ENCODE measurements at places on chromosomes 7 and 10.

DNA sequence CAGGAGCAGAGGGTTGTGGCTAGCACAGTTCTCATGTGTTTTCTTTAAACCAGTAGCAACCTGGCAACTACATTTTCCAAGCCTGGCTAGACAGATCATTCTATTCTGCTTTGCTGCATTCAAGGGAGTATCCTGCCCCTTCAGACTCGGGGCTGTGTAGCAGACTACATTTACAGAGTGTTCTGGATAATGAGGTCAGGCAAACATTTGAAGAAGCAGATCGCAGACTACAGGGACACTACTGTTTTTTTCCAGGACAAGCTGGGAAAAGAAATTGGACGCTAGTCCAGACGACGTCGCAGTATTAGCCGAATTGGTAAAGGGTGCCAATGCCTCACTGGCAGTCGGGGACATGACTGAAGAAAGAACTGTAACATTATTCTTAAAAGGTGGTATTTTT, 61.0 kb upstream of the PAPSS2 start:
- DNase-seq = no peak

DNA sequence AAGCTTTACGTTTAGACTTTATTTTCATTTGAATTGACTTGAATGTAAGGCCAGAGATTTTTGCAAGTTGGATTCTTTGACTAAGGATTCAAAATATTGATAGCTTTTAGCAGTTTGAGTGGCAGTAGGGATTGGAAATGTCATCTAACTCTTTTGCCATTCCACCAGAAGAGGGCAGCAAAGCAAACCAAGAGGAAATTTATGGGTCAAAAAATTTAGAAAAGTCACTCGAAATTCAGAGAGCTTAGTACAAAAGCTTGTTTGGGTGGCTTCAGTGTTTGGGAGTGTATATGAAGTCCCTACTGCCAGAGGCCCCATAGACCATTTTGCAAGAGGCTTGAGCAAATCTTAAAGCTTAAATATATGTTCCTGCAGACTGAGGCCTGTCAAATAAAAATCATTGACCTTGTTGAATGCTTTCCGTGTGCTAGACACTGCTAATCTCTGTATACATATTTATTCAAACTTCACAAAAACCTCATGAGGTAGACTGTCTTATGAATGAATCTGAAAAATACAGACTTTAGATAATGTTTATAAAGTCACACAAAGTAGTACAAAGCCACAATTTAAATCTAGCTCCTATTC, 44.6 kb upstream of the RSBN1L start:
- no peak for DNase-seq

- no peak for DNase-seq
These were observed 200.2 kb downstream of the DYNC1I1 start for GRCh38 chr7:95972523-95972922.

DNA sequence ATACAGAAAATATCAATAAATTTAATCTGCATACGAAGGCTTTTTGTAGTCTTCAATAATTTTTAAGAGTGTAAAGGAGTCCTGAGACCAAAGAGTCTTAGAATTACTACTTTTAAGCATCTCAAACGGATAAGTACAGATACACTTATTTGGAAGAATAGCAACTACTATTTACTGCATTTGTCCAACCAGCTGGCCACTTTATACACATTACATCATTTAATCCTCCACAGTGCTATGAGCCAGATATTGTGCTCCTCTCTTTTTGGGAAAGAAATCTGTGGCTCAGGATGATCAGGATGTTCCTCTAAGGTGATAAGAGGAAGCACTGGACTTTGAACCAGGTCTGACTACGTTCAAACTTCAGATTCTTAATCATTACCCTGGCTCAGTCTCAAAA, 588.6 kb upstream of the LRRTM3 start:
- DNase-seq = no peak

- no peak for DNase-seq
These were observed 21.2 kb downstream of the CYP17A1 start for GRCh38 chr10:102815790-102816549.

DNA sequence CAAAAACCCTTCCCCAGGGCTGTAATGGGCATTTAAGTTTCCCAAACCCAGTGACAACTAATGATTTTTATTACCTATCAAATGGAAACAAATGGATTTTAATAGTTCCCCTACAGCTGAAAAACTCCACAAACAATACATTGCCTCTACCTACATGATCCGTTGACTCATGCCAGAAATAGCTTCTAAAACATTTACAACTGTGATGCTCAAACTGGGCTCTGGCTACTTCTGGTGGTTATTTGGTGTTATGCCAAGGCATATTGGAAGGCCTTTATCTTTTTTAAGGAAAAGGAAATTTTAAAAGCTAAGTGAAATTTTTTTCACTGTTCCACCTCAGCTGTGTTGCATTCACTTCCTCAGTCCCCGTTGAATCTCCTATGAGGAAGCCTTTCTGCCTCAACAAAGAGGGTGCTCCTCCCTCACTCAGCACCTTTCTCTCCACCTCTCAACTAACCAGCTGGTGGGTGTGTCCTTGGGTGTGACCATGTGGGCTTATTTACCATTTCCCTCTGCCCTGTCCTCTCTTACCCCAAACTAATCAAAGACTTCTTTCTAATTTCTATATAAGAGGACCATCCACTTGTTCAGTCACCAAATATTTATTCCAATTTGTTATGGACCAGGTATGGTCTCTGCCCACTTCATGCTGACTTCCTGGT, 82.9 kb downstream of the PRTFDC1 start:
- DNase-seq = no peak

GRCh38 chr10:122498521-122498920, 37.2 kb downstream of the HTRA1 start:
- no peak for DNase-seq

- DNase-seq = no peak
These were observed 116.1 kb upstream of the NAMPT start for GRCh38 chr7:106400923-106401322.

DNA sequence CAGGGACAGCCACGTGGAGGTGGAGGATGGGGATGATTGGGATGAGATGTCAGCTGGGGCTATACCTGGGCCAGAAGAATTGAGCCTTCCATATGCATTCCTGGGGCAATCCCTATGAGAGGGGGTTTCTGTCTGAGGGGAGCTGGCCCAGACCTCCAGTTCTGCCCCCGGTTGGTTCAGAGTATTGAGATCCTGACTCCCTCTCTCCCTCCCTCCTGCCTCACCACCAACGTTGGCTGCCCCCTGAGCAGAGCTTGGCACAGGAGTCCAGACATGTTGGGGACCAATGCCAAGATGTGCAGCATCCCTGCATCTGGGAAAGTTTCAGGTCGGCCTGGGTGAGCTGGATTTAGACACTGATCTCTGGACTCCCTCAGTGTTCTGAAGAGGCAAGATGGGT, 575.2 kb upstream of the MKI67 start:
- DNase-seq = no peak

DNA sequence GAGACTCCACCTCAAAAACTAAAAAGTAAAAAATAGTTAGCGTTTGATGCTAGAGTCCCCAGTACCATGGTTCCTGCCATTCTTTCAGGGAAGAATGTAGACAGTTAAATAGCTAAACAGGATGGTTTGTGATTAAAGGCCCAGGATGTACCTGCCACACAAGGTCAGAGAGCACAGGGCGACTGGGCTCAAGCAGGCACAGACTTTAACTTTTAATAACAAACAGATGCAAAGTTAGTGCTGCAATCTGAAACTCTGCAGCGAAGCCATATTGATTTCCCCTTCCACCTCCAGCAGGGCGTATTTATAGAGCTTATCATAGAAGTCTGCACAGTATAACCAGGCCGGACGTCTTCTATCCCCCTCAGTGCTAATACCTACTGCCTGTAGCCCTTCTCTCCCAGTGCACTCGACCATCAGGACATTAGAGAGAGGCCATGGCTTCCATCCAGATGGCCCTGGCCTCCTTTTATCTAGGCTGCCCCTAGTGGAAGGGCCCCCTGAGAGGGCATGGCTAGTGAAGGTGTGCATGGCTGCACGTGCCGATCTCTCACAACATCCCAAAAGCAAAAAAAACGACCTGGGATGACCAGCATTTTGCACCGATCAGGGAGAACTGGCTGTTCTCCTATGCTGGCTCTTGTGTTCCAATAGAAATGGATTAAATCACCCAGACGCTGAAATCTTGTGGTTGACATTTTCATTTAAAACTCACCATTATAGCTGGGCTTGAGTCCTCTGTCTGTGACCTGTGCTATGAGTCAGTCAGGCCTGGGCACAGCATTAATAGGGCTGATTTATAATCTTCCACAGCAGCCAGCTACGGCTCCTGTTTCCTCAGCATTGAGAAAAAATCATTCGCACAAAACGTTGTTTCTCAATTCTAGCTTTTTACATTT, 7.6 kb upstream of the BAG3 start:
- no peak for DNase-seq

- DNase-seq = no peak
These were observed 195.0 kb upstream of the PLXNA4 start for GRCh38 chr7:132771301-132771730.

DNA sequence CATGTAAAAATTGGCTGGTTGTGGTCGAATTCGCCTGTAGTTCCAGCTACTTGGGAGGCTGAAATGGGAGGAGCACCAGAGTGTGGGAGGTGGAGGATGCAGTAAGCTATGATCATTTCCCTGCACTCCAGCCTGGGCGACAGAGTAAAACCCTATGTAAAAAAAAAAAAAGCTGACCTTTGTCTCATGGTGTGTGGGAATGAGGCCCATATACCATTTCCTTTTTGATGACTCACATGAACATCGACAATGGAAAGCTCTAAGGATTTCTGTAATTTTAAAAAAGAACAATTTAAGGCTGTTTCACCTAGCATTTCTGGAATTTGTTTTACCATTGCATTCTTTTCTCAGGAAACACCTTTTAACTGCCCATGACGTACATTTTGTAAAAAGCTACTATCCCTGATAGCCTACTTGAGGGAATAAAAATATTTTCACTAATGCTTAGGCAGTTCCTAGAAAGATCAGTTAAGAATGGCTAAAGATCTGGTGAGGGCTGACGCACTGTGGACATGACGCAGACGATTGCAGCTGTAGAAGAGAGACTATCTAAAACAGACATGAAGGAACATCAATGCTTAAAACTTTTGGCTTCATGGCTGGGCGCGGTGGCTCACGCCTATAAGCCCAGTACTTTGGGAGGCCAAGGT, 400.6 kb upstream of the IGFBP3 start:
- no peak for DNase-seq

GRCh38 chr10:67257018-67257417, 331.2 kb downstream of the LRRTM3 start:
- DNase-seq = no peak

DNA sequence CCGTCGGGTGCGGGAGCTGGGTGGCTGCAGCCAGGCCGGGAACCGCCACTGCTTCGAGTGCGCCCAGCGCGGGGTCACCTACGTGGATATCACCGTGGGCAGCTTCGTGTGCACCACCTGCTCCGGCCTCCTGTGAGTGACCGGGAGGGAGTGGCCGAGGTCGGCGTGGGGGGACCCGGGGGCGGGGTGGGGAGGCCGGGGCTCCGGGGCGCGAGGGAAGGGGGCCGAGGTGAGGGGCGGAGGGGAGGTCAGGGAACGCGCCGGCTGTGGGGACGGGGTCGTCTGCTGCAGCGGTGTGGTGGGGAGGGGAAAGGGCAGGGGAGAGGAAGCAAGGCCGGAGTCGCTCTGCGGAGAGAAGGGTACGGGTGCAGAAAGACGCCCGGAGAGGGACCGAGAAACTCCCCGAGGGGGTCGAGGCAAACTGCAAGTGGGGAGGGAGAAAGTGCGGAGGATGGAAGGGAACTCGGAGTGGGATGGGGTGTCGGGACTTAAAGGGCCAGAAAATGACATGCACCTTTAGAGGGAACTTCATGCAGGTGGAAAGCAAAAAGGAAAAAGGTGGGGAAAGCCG, 518 bp downstream of the AGFG2 start:
- no peak for DNase-seq

DNA sequence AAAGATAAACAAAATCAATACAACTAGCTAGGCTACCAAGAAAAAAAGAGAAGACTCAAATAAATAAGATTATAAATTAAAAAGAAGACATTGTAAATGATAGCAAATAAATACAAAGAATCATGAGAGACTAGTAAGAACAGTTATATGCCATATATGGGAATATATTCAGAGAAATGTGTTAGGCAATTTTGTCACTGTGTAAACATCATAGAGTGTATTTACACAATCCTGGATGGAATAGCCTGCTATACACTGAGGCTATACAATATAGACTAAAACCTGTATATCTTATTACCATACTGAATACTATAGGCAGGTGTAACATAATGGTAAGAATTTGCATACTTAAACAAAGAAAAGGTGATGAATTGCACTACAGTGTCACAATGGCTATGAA, 717.4 kb downstream of the PARD3 start:
- DNase-seq = no peak

GRCh38 chr10:129417870-129418269, 49.2 kb upstream of the MGMT start:
- no peak for DNase-seq

- DNase-seq = peak; percentile 87
These were observed 108.3 kb downstream of the MTERF1 start for GRCh38 chr7:91771921-91772815.

GRCh38 chr7:148262721-148263229, 327.8 kb upstream of the C7orf33 start:
- DNase-seq = no peak

DNA sequence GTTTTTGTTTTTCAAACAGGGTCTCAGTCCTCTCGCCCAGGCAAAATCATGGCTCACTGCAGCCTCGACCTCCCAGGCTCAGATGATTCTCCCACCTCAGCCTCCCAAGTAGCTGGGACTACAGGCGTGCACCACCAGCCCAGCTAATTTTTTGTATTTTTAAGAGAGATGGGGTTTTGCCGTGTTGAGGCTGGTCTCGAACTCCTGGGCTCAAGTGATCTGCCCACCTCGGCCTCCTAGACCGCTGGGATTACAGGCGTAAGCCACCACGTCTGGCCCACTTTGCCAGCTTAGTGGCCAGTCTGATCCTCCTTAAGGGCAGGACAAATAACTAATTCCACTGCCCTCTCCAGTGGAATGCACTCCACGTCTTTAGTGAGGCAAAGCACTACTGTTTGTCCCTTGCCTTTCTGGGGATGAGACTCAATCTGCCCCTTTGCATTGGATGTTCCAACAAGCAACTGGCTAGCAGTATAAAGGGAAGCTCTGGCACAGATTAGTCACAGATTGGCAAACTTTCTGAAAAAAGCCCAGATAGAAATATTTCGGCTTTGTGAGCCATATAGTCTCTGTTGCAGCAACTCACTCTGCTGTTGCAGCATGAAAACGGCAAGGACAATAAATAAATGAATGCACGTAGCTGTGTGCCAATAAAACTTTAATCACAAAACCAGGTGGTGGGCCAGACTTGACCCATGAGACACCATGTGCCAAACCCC, 143.8 kb upstream of the RHEB start:
- DNase-seq = no peak

GRCh38 chr10:131464789-131465188, 153.3 kb upstream of the TCERG1L start:
- DNase-seq = no peak

DNA sequence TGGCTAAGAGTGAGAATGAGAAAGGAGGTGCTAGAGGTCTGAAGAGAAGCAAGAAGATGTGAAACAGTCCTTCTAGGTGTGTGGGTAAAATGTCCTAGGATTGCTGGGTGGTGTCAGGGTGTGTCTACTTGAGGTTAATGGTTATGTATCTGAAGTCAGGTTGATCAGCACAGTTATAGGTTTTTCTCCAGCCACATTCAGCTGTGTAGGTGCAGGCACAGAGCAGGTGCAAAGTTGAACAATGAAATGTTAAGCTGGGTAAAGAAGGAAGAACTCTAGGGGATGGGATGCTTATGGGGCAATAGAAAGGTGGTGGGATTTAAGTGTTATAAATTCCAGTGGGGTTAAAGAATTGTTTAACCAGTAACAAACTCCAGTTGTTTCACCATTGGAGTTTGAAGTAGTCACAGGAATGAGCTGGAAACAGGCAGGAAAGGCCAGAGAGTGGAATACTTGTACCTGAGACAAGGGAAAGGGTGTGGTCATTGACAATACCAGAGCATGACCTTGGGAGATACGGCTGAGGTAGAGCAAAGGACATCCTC, 200.4 kb upstream of the YAE1 start:
- no peak for DNase-seq

Measured in epithelial cell of prostate (primary cell).